ENCODE measurements at places on chromosomes 13 and 19. TPM values are rescaled to one million over a fixed set of nuclear protein-coding genes. Genes with fewer than 3 reads are reported as not detected.

Gene GRK1
- 0.11 TPM for total RNA-seq

Gene CGB5
- total RNA-seq, result 0.35 TPM

Gene IGFL4
- total RNA-seq, result 0.20 TPM

Gene OR7D2
- not detected for total RNA-seq

Gene FUT1
- total RNA-seq, result 10.1 TPM

Gene TPTE2
- not detected for total RNA-seq

Gene ZNF568
- total RNA-seq, result 9.4 TPM

Gene EFNB2
- 15.9 TPM for total RNA-seq

Gene CDADC1
- total RNA-seq, result 4.9 TPM

Gene SCGB2B2
- total RNA-seq, result 0.71 TPM

Gene HSD17B14
- total RNA-seq, result 11.4 TPM

Gene EFNA2
- 14.2 TPM for total RNA-seq

Gene ANGPTL4
- total RNA-seq, result 2.2 TPM

- H3K4me3 ChIP-seq, result no peak overlapping the region
- H3K4me1 ChIP-seq, result peaks cover 12% of the 10 kb centered on the region
- DNase-seq, result no peak
- H3K27ac ChIP-seq, result peak overlapping the region; percentile 61
Measured at GRCh38 chr13:26987486-26988013, 184.1 kb downstream of the USP12 start.

DNA sequence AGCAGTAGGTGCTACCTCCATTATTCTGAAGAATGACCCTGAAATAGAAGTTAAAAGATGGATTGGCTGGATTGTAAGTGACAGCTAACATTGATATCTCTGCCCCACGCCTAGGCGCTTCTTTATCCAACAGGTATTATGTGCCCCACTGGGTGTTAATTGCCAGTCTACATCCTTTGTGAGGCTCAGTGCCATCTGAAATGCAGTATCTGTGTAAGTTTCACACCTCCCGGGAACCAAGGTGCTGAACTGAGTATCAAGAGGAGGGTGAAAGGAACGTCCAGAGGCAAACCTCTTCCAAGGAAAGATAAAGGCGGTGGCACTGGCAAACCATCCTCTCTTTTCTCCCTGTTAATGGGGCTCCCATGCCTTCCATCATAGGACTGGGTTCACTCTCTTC, 181.1 kb upstream of the UBL3 start:
- no peaks in the 10 kb centered on the region for H3K36me3 ChIP-seq
- no peaks in the 10 kb centered on the region for H3K27me3 ChIP-seq
- H3K4me3 ChIP-seq, result no peak overlapping the region
- no peak overlapping the region for H3K27ac ChIP-seq
- 0 out of 2 replicates have a peak, but pooled peaks cover under 1% of the 10 kb centered on the region for H3K4me1 ChIP-seq

DNA sequence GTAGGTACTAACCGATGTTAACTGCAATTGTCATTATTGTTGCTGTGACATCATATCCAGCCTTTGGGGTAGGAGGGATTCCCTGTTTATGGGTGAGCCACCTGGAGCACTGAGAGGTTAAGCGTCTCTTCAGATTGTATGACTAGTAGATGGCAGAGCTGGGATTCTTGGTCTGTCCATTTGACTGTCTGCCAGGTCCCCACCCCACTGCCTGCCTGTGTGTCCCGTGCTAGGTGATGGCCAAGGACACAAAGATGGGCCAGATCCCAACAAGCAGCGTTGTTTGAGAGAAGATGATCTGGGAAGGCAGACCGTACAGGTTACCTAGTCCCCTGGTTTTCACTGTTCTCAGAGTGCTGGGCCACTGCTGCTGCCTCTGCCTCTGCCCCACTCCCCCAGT, 16.6 kb downstream of the PPP2R1A start:
- no peak overlapping the region for H3K27ac ChIP-seq
- H3K4me1 ChIP-seq, result no peaks in the 10 kb centered on the region
- no peak overlapping the region for H3K4me3 ChIP-seq
- no peak for DNase-seq
- H3K27me3 ChIP-seq, result no peaks in the 10 kb centered on the region

DNA sequence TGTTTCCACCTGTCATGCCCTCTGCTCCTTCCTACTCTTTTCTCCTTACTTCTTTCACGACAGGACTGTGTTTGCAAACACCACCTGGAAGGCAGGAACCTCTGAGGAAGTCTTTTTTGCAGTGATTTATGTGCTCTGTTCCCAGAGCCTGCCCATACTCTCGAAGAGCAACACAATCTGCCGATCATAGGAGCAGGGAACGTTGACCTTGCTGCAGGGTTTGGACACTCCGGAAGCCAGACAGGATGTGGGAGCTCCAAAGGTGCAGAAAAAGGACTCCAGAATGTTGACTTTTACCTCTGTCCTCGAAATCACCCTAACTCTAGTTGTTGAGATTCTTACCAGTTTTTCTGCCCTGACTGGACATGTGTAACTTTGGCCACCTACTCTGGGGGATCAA, 8.6 kb upstream of the ZNF181 start:
- H3K36me3 ChIP-seq, result no peaks in the 10 kb centered on the region
- H3K4me1 ChIP-seq, result no peaks in the 10 kb centered on the region
- H3K27me3 ChIP-seq, result peaks cover 54% of the 10 kb centered on the region
- DNase-seq, result no peak
- no peak overlapping the region for H3K27ac ChIP-seq

DNA sequence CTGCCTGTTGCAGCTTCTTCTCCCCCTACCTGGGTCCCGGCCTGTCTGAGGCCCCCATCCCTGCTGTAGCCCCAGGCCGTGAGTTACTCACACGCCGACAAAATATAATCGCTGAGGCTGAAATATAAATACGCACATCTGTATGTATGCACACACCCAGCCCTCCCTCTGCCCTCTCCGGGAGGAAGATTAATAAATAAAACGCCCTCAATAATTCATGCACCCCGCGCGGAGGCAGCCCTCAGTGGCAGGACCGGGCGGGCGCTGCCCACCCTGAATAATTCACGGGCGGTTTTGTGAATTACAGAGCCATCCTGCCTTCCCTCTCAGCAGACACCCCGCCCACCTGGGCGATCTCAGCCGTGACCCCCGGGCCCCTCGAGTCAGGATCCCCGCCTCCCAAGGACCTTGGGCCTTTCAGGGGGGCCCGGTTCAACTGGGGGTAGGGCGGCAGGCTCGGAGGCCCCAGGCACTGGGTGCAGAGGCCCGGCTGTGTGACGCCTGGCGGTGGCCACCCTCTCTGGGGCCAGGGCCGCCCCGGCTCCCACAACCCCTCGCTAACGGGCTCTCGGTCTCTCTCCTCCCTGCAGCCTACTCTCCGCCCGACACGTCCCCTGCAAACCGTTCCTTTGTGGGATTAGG, 24.2 kb downstream of the SMIM24 start:
- peaks cover 11% of the 10 kb centered on the region for H3K4me1 ChIP-seq
- no peak for DNase-seq
- peaks cover 22% of the 10 kb centered on the region for H3K27me3 ChIP-seq
- no peaks in the 10 kb centered on the region for H3K36me3 ChIP-seq
- no peak overlapping the region for H3K4me3 ChIP-seq

- H3K4me3 ChIP-seq, result no peak overlapping the region
- H3K4me1 ChIP-seq, result peaks cover 4% of the 10 kb centered on the region
- no peaks in the 10 kb centered on the region for H3K36me3 ChIP-seq
- DNase-seq, result no peak
Measured at GRCh38 chr13:22141716-22142115, 470.8 kb downstream of the FGF9 start.

DNA sequence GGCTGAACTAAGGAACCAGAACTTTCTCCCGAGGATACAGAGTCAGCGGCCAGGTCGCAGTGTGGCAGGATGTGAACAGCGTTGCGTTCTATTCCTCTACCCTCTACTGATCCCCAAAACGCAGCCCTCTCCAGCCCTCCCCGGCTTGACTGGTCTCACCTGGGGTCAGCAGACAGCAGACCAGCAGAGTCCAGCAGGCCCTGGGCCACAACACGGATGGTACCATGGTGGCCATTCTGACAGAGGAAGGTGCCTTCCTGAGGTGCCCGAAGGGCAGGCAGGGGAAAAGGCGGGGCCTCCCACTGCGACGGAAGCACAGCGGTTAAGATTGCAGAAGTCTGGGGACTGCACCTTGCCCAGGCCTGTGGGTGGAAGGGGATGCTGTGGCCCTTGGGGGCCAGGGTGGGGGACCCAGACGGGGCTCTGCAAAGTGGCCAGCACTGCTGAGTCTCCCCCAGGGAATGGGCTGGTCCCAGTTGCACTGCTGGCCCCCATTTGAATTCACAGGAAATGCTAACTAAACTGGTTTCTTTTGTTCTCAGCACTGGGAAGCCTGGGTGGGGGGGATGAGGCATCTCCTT, at the start of gene ICAM3:
Gene ICAM3 (minus strand): TSS at position 245 of the 581 bp plus-strand sequence. CDS start 10 bp downstream, at position 235.
- peak within 1 kb of the TSS; percentile 82 for H3K27ac ChIP-seq
- peaks cover 6% of the 10 kb centered on the region for H3K27me3 ChIP-seq
- H3K36me3 ChIP-seq, result no peaks in the 10 kb centered on the region
- peaks cover 26% of the 10 kb centered on the region for H3K4me1 ChIP-seq
- H3K4me3 ChIP-seq, result peak within 1 kb of the TSS; percentile 7

- no peak overlapping the region for H3K4me3 ChIP-seq
- peaks cover 8% of the 10 kb centered on the region for H3K27me3 ChIP-seq
- DNase-seq, result no peak
- H3K27ac ChIP-seq, result no peak overlapping the region
- 0 out of 2 replicates have a peak, but pooled peaks cover 2% of the 10 kb centered on the region for H3K36me3 ChIP-seq
Measured at GRCh38 chr19:35320065-35320713, 8.8 kb upstream of the CD22 start.

GRCh38 chr19:3520166-3521103, 14.3 kb downstream of the FZR1 start:
- H3K27ac ChIP-seq, result peak overlapping the region; percentile 79
- peaks cover 7% of the 10 kb centered on the region for H3K36me3 ChIP-seq
- no peak overlapping the region for H3K4me3 ChIP-seq
- DNase-seq, result peak; percentile 58
- no peaks in the 10 kb centered on the region for H3K27me3 ChIP-seq
- peaks cover 48% of the 10 kb centered on the region for H3K4me1 ChIP-seq

- H3K27me3 ChIP-seq, result no peaks in the 10 kb centered on the region
- peaks cover 8% of the 10 kb centered on the region for H3K36me3 ChIP-seq
- peaks cover 42% of the 10 kb centered on the region for H3K4me1 ChIP-seq
- H3K4me3 ChIP-seq, result no peak overlapping the region
- DNase-seq, result no peak
- H3K27ac ChIP-seq, result peak overlapping the region; percentile 90
Measured at GRCh38 chr19:17112700-17113099, 37.1 kb downstream of the MYO9B start.

- DNase-seq, result no peak
- H3K36me3 ChIP-seq, result no peaks in the 10 kb centered on the region
- no peak within 1 kb of the TSS for H3K27ac ChIP-seq
- H3K27me3 ChIP-seq, result peaks cover 95% of the 10 kb centered on the region
- peaks cover 49% of the 10 kb centered on the region for H3K4me1 ChIP-seq
- peak within 1 kb of the TSS; percentile 61 for H3K4me3 ChIP-seq
Measured at GRCh38 chr19:3365836-3366752, at the start of gene NFIC. TSS of gene NFIC (plus strand) at chr19:3366583. CDS start at chr19:3366637, 54 bp downstream.

DNA sequence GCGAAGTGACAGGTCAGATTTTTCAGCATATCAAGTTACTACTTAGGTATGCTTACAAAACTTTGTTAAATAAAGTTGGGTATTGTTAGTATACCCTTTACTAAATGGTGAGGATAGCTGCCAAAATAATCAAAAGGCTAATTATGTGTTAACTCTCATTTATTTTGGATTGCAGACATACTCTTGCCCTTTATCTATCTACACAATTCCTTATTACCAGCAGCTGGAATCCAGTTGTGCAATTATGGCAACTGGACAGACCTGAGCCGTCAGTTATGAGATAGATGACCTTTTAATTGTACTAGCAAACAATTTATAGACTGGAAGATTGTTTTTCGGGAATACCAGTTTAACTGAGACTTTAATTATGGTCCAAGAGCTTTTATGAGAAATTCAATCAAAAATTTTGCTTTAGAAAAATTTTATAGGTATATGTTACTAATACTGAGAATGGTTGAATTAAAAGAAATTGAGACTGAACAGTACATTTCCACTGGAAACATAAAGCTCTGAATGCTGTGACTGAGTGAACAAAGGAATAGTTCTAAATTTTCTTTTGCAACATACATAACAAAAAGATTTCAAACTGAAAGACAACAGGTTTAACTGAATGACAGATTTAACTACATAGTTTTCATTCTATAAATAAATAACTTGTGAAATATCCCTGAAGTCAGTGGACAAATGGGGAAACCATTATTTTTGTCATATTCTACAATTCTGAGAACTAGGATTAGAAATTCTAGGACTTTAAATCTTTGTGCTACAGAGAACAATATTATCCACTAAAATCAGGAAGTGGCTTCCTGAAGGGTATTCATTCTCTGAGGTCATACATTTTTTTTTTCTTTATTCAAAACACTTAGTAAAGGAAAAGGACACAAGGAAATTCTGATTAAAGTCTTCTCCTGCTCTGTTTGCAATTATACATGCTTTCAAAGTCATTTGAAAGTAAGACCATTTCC, 97.4 kb downstream of the ZC3H13 start:
- no peak overlapping the region for H3K4me3 ChIP-seq
- no peak for DNase-seq
- no peak overlapping the region for H3K27ac ChIP-seq

DNA sequence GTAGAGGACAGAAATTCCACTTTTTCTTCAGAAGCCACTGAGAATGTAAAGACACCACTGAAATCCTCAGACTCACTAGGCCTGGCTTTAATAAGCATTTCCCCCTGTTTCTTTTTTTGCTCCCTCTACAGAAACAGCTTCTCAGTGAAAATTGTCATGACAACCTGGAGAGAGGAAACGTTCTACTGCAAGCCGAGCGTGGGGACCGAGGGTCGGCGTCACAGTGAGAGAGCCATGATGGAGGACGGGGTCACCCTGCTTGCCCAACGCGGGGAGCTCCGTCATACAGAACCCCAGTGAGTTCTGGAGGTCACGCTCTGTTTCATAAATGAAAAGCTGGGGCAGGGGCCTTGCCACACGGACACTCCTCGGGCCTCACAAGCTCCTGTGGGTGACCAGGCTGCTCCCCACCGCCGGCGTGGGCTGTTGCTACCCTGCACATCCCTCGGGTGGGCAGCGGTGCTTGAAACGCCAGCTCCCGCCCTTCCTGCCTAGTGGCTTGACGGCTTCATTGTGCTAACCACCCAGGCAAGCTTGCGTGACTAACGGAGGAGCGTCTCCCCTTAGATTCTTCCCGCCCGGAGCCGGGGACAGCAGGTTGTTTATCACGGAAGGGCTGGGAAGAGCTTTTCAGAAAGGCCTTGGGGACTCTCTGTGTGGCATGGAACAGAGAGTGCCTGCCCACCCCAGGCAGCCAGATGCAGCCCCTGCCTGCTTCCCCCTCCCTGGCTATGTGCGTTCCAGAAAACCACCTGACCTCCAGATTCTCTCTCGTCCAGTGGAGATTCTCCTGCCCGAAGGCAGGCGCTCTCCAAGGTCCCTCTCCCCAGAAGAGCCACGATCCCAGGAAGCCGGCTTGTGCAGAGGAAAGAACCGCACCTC, 153.6 kb downstream of the KATNAL1 start:
- peaks cover 3% of the 10 kb centered on the region for H3K27me3 ChIP-seq
- no peak overlapping the region for H3K4me3 ChIP-seq
- peaks cover 20% of the 10 kb centered on the region for H3K4me1 ChIP-seq
- peaks cover 9% of the 10 kb centered on the region for H3K36me3 ChIP-seq
- peak; percentile 25 for DNase-seq

- no peaks in the 10 kb centered on the region for H3K36me3 ChIP-seq
- H3K27me3 ChIP-seq, result no peaks in the 10 kb centered on the region
- H3K4me1 ChIP-seq, result peaks cover 9% of the 10 kb centered on the region
- no peak overlapping the region for H3K4me3 ChIP-seq
- H3K27ac ChIP-seq, result no peak overlapping the region
Measured at GRCh38 chr13:102441085-102441484, 39.2 kb upstream of the FGF14 start.

GRCh38 chr13:112441226-112441625, 65.1 kb downstream of the SPACA7 start:
- H3K36me3 ChIP-seq, result peaks cover 9% of the 10 kb centered on the region
- H3K4me1 ChIP-seq, result peaks cover 10% of the 10 kb centered on the region
- no peak overlapping the region for H3K27ac ChIP-seq
- H3K27me3 ChIP-seq, result peaks cover 19% of the 10 kb centered on the region
